ENCODE measurements at places on chromosomes 3 and 15. TPM values are rescaled to one million over a fixed set of nuclear protein-coding genes. Genes with fewer than 3 reads are reported as not detected.

REC114 gene
- not detected for total RNA-seq

CD200 gene
- total RNA-seq = 0.27 TPM

SMCO1 gene
- not detected for total RNA-seq

ARHGEF26 gene
- total RNA-seq = 5.5 TPM

DNA sequence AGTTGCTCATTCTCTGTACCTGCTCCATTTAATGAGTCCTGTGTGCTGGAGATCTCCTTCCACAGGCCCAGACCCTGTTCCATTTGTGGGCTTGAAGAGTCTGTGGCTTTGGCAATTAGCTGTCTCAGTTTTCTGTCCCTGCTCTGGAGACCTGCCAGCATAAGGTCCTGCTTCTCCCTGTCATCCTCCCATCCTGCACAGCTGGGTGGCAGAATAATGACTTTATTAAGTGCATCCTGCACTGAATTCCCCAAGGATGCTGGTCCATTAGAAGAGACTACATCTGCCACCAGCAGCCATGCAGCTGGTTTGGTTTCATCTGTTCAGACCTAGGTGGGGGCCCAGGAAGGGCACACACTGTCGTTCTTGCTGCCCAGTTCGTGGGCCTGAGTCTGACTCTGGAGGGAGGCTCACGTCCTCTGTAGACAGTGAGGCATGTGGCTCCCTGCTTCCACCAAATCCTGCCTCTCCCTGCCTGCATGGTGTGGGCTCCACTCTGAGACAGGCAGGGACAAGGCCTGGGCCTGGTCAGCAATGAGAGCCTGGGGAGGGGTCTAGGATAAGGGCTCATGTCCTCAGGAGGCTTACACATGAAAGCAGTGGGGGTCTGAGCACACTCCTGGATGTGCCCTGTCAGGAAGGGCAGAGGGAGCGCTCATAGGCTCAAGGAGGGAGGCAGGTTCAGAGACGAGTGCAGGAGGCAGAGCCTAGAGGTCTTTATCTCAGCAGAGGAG is 78.4 kb upstream of the PRR23E start:
- H3K36me3 ChIP-seq = no peaks in the 10 kb centered on the region
- no peak for DNase-seq
- H3K4me1 ChIP-seq = no peaks in the 10 kb centered on the region
- H3K4me3 ChIP-seq = no peak overlapping the region

DNA sequence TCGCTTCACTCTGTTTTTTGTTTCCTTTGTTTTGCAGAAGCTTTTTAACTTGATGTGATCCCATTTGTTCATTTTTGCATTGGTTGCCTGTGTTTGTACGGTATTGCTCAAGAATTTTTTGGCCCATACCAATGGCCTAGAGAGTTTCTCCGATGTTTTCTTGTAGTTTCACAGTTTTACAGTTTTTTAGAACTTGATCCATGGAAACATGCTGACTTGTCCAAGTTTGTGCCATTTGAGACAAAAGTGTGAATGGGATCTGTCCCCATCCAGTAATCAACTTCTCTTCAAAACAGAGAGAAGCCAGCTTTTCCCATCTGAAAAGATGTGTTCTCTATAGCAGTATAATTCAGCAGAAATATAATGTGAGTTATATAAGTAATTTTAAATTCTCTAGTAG is 266.5 kb upstream of the LRTM1 start:
- peaks cover 25% of the 10 kb centered on the region for H3K4me1 ChIP-seq
- no peak overlapping the region for H3K27ac ChIP-seq
- no peak for DNase-seq
- H3K4me3 ChIP-seq = no peak overlapping the region
- H3K27me3 ChIP-seq = no peaks in the 10 kb centered on the region

GRCh38 chr3:161822291-161822690 is 325.7 kb downstream of the OTOL1 start:
- no peak for DNase-seq
- H3K4me1 ChIP-seq = no peaks in the 10 kb centered on the region
- H3K36me3 ChIP-seq = no peaks in the 10 kb centered on the region
- H3K27ac ChIP-seq = no peak overlapping the region
- H3K4me3 ChIP-seq = no peak overlapping the region
- peaks cover 12% of the 10 kb centered on the region for H3K27me3 ChIP-seq

Measured in osteocyte (in vitro differentiated cells).